Breast epithelium (tissue), 4 donors: ENCODE measurements at places on chromosomes 5 and 9. TPM values are rescaled to one million over a fixed set of nuclear protein-coding genes. Genes with fewer than 3 reads are reported as not detected.

- DNase-seq, result no peak
Measured at GRCh38 chr9:89742660-89743059, 137.8 kb downstream of the GADD45G start.

Gene MACROH2A1
- 293 TPM for total RNA-seq

Gene CDH6
- 3.9 TPM for total RNA-seq

- DNase-seq, result no peak
Measured at GRCh38 chr5:998246-999031, 10.2 kb upstream of the NKD2 start.

DNA sequence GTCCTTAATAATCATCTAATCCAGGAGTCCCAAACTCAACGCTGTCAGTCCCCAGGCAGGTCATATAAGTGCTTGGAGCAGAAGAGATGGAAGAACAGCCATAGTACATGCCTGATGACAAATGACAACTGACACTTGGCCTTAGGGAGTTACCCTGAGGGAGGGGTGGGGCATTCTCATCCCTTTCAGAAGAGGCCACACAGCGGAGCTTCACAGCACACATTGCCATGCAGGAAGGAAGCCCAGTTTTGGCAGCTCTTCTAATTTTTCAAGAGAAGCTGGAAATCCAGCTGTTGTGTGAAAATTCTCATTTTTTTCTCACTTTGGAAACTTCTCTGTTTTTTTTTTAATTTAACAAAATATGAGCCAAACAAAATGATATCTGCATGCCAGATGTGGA lies 89.0 kb downstream of the ASTN2 start:
- DNase-seq, result no peak

- DNase-seq, result no peak
Measured at GRCh38 chr5:80070338-80071056, 35.3 kb downstream of the THBS4 start.

Gene GAS1
- total RNA-seq, result 48.2 TPM

Gene F2RL1
- total RNA-seq, result 5.6 TPM

GRCh38 chr5:105836268-105836667 lies 1834.5 kb downstream of the EFNA5 start:
- no peak for DNase-seq

GRCh38 chr9:83992407-83992806 lies 11.8 kb downstream of the RMI1 start:
- DNase-seq, result no peak

GRCh38 chr9:81410201-81410600 lies 279.1 kb downstream of the TLE1 start:
- no peak for DNase-seq

DNA sequence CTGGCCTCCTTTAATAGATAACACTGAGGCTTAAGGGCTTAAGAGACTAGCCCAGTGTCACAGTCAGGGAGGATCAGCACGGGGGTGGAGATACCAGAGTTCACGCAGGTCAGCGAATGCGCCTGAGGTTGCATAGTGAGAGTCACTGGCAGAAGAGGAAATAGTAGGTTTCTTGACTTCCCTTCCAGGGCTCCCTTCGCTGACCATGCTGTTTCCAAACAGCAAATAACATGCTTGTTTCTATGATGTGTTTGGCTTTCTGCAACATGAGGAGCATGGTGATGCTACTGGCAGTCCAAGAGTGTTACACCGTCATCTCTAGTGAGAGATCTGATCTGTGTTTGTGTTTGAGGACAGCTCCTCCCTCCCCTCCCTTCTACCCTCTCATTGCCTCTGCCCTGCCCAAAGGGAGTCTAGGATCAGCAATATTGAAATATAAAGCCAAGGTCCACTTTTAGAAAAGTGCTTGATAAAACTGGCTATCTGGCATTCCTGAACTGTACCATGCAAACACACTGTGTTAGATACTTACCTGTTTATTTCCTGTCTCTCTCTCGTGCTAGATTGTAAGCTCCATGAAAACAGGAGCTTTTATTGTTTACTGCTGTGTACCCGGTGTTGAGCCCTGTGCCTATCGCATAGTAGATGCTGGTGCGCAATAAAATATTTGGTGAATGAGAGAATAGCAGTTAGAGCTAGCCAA lies 12.3 kb downstream of the TLE4 start:
- no peak for DNase-seq

Gene REXO4
- total RNA-seq, result 20.5 TPM

DNA sequence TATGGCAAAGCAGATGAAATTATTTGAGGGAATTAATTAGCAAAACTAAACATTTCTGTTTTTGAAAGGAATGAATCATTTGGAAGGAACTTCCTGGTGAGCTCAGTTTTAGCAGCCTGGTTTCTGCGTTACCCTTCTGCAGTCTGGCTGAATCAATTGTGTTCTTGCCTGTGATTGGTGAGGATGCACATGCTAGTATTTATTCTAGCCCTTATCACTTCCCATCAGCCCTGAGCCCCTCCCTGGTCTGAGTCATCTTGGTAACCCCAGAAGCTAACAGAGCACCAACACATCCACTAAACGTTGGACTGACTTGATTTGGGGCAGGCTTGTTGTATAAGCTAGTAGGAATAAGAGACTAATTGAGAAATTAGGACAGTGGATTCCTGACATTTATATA lies 6.6 kb downstream of the TJP2 start:
- no peak for DNase-seq

Gene SLC36A2
- 0.16 TPM for total RNA-seq

DNA sequence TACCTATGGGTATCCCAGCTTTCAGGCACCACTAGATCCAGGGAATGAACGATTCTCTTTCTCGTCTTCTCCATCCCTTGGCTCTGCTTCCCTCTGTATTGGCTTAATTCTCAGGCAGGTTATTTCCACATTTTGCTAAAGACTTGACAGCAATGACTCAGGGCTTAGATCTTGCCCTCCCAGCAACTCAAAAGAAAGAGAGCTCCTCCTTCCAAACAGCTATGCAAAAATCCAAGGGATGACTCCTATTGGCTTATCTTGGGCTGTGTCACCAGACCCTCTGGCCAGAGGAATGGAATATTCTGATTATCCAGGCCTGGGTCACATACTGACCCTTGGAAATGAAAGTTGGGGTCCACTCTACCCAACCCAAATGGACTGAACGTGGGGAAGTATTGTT lies 270.2 kb downstream of the NTRK2 start:
- DNase-seq, result no peak

DNA sequence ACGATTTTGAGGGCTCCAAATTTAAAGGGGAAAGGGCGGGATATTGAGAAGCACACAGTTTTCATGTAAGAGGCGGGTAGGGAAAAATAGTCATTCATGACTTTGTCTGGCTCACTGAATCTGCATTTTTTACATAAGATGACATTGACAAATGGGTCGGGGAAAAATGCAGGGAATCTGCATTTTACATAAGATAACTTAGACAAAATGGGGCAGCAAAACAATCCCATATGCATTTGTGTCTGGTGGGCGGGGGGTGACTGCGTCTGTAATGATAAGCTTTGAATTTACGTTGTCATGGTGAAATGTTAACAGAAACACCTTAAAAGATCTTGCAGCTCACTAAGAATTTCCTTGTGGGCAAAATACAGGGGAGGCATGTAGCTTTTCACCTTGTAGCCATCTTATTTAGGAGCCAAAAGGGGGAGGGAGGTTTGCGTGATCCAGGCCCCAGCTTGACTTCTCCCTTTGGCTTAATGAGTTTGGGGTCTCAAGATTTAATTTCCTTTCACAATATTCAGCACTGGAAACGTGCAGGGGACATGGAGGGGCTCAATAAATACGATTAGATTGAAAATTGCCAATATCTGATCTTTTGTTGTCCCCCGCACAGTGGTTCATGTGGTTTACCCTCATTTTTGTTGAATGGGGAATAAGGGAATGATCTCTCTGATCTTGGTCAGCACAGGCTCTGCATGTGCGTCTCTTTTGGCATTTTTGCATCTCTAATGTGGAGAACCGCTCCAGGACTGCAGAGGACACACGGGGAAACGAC lies 41.1 kb upstream of the GADD45G start:
- no peak for DNase-seq

DNA sequence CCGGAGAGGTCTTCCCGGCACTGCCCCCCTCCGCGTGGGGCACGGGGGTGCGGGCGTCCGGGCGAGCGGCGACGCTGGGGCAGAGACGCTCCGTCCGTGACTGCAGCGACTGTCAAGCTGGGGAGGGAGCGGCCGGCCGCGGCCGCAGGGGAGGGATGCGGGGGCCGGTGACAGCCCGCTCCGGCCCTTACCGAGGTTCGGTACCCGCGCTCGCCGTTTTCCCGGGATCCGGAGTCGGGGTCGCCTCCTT lies 400 bp downstream of the KDM4C start:
- DNase-seq, result no peak

Gene LURAP1L
- 25.2 TPM for total RNA-seq

GRCh38 chr5:137309290-137309689 lies 189.8 kb downstream of the SPOCK1 start:
- DNase-seq, result no peak

DNA sequence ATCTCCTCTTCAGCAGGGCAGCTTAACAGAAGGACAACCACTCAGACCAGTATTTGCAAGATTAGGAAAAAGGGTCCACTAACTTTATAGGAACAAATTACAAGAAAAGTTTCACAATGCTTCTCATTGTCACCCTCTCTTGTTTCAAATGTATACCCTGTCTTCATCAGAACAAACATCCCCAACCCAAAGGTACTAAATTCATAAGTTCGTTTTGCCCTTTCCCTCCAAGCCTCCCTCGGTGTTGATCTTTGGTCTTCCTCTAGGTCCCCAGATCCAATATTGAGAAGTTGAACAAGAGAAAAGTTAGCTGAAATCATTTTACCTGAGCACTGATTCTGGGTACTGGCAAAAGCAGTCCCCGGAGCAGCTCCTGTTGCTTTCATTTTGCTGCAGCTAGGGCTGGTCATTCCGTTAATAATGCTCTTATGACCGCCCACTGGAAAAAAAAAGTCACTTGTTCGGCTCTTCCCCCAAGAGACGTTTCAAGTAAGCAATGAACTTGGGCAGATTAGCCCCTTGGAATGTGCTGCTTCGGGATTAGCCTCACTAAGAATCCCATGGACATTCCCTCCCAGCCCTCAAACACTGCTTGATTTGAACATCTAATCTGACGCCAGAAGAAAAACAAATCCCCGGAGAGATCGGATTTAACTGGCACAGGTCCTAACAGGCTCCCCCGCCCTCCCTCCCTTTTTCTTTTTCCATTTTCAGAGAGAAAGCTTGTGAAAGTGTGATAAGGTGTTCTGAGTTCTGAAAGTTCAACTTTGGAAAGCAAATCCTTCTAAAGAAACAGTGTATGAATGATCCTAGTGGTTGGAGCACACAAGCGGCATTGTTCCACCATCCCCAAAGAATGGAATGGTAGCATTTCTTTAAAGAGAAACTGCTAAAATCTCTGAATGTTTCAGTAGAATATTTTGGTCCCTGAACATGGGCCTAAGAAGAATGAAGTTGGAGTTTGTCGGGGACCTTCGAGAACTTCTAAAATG lies 252.5 kb downstream of the TRPM3 start:
- DNase-seq, result no peak

- DNase-seq, result peak; percentile 31
Measured at GRCh38 chr5:1005904-1006655, 2.5 kb upstream of the NKD2 start.

DNA sequence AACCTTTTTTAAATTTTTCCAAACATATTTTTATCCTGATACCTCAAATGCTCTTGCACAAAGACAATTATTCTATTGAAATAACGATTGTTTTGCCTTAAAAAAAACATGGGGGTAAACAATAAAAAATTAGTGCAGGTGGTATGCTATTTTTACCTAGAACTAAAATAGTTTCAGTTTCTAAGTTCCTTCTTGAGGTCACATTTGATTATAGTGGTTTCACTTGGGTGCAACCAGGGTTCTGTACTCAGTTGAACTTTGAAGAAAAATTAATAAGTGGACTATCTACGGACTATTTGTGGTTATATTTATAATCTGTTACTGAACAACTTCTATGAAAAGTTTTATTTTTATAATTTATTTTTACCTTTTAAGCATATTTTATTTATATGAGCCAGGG lies 387.1 kb upstream of the IZUMO3 start:
- DNase-seq, result no peak

Gene DPM2
- 17.1 TPM for total RNA-seq

Gene PAPPA
- total RNA-seq, result 2.6 TPM

Gene EMB
- total RNA-seq, result 24.1 TPM

DNA sequence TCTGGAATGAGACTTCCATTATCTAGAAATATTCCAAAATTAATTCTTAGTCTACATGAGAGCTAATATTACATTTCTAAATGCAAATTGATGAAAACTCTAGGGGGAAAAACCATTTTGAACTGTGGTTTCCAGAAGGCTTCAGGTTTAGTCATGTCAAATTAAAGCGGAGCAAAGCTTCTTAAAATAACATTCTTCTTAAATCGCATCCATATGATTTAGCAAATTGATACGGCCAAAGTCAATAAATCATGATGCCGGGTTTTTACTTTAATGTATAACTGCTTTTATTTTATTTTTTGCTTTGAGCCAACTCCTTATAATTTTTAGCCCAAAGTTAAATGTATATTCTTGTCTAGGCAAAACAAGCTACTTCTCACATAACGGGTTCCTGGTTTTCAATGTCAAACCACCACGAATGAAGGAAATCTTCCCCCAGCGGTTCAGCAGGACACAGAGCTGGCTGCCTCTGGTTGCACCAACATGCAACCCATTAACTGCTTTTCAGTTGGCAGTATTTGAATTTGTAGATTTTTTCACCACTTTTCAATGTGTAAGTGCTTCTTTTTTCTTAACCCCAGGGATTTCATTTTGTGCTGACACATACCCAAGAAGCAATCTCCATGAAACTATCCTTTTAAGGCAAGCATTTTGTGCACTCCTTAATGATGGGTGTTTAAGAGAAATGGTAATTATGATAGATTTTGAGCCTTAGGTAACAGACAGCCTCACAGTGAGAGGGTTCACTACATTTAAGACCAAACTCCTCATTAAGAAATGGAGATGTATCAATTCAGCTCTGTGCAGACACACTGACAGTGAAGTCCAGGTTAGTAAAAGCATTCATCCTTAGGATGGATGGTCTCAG lies 35.5 kb downstream of the EFNA5 start:
- no peak for DNase-seq
